ENCODE measurements at places on chromosomes 2 and 18.

DNA sequence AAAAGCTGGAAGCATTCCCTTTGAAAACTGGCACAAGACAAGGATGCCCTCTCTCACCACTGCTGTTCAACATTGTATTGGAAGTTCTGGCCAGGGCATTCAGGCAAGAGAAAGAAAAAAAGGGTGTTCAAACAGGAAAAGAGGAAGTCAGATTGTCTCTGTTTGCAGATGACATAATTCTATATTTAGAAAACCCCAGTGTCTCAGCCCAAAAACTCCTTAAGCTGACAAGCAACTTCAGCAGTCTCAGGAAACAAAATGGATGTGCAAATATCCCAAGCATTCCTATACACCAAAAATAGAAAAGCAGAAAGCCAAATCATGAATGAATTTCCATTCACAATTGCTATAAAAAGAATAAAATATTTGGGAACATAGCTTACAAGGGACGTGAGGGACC, 11.1 kb downstream of the SLC8A1 start:
- DNase-seq: no peak

DNA sequence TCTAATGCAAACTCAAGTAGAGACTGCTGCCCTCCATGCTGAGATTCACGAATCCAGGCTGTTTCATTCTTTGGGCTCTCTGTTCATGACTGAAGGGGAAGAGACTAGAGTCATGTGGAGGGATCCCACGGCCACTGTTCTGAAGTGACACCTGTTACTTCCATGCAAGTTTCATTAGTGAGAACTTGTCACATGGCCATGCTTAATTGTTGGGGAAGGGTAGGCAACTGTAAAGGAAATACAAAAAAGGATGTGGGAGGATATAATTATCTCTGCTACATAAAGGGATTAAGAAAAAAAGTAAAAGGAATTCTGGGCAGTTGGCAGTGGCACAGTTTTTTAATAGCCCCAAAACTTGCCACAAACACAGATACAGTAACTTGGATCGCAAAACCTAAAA, 28.0 kb upstream of the PSME4 start:
- DNase-seq: no peak

DNA sequence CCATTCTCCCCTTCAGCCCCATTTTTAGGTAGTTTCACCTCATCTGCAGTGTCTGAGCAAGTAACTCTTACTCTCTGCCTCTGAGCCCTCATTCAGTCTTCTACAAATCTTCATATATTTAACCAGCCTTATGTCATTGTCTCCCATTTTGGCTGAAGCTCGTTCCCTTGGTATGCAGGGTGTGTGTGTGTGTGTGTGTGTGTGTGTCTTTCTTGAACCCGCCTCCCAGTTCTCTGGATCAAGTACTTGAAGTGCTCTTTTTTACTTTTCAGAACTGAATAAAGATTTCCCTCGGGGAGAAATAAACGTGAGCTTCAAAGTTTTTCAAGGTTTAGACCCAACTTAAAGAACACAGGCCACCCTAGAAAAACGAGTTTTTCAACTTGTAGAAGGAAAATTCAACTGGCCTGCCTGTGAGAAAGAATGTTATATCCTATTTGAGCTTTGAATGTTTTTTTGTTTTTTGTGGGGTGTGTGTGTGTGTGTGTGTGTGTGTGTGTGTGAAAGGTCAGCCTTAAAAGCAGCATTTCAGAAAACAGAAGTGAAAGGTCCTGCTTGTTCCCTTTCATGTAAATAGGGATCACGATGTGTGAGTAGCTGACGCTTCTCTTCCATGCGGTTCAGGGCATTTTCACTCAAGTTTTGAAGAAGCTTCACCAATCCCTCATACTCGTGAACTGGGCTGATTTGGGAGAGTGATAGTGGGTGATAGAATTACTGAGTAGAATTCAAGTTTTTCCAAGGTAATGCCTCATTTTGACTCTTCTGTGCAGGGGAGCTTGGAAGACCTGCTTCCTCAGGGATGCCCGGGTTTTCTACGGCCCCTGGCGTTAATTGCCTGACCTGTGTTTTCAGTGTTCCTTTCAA, 50.6 kb upstream of the EML6 start:
- DNase-seq: no peak

- DNase-seq: no peak
Measured at GRCh38 chr2:6977786-6978185, 60.6 kb downstream of the RNF144A start.

DNA sequence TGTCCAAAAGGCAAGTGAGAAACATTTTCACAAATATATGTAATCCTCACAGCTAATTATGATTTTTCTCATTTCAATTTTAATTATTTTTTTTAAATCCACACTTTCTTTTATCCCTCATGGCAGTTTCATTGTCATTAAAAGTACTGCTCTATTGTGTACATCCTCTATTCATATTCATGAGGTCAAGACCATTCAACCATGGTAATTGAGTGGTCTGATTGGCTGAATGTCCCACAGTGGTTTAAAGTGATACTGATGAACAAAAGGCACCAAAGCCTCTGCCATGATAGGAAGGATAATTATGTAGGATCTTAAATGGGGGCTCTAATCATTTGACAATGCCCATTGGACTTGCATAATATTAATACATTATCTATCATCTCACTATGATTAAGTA, 108.4 kb upstream of the EPHA4 start:
- DNase-seq: no peak

DNA sequence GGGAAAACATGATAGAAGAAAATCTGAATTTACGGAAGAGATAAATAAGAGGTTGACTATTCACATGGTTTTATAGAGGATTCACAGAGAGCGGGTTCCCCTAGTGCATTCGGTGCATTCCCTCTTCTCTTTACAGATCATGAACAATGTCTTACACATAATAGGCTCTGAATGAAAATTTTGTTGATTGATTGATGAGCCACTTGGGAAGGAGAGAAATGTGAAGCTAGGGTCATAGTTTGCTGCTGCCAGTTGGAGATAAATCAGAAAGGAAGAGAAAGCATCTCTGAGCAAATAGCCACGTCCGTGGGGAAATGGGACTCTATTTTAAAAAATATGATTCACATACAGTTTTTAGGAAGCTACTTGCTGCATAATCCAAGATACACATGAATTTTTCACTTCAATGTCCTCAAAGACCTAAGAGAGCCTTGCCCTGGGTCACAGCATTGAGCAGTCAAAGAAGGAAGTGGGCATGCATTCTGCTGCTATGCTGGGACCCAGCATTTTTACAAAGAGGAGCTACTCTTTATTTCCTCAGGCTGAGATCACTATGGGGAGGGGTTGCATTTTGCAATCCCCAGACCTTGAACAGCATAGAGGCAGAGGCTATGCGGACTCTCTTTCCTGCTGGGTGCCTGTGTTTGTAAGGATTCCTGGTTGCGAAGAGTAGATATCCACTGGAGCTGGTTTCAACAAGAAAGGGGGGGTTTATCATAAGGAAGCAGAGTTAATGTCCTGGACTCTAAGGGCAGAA, 395.3 kb downstream of the TSN start:
- no peak for DNase-seq

DNA sequence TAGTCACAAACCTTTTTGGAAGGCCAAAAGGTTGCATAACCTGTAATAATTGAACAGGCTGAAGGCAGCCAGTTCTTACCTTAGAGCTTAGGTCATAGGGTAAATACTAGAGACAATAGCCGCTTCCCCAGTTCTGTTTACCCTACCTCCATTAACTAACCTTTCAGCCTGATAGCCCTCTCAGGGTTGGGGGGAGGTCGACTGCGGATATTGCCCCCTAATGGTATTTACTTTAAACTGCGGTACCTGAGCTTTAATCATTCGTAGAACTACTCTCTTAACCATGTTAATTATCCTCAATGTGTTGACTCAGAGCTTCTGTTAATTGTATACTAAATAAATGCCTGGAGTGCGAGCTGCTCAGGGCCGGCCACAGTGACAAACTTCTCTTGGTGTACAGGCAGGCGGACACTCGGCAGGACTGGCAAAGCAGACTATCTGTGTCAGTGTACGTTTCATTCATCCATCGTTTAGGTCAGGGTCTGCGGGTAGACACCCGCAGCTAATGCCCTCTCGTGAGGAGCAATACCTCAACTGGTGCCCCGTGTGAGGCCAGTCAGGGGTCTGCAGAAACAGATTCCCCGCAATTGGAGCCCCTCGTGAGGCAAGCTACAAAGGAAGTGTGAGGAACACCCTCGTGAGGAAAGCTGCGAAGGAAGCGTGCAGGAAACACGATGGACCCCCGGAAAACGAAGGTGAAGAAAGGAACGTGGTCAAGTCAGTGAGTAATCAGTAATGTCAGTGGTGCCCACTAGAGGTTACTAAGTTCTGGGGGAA, 115.3 kb upstream of the SCN7A start:
- DNase-seq: no peak
